ENCODE measurements at places on chromosomes 11 and 22.

DNA sequence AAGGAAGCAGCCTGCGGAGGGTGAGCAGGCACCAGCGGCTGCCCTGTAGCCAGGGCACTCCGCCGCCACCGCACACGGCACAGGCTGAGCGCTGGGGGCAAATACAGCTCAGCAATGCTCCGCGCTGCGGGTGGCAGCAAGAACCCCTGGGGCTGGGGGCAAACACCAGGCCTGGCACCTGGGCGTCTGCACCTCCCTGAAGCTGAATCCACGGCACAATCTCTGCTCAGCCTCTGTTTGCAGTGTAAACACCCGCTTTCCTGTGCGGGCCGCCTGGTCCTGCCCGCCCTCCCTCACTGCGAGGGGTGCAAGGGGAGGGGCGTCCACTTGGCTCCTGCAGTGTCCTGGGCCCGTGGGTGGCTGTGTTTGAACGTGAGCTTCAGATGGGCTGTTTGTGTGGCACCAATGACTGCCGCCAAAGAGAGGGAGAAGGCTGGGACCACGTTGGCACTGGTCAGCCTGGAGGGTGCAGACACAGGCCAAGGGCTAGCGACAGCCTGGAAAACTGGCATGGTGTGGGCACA lies 14.8 kb upstream of the MPPED1 start:
- H3K27ac ChIP-seq: no peak overlapping the region
- no peak overlapping the region for H3K4me3 ChIP-seq
- DNase-seq: no peak
- peaks cover 5% of the 10 kb centered on the region for H3K27me3 ChIP-seq
- H3K36me3 ChIP-seq: no peaks in the 10 kb centered on the region
- no peaks in the 10 kb centered on the region for H3K4me1 ChIP-seq

DNA sequence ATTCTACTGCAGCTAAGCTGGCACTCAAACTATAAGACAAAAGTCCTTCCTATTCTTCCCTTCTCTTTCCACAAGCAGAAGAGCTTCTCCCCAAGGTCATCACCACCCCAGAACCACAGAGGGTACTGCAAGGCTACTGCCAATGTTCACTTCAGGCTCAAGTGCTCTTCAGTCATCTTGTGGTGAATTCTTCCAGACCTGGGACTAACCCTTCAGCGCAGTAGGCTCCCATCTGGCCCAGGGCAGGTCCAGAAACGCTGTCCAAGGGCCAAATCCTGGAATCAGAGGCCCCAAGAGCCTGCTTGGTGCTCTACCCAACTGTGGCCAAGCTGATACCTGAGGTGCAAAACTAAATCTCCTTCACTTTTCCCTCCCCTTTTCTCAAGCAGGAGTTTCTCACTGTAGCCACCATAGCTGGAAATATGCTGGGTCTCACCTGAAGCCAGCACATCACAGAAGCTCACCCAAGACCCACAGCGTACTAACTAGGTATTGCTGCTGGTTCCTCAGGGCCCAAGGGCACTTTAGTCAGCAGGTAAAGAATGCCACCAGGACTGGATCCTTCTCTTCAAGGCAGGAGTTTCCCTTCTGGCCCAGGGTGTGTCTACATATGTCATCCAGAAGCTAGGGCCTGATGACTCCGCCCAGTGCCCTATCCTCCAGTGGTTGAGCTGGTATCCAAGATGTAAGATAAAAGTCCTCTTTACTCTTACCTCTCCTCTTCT lies 27.8 kb downstream of the FCHSD2 start:
- no peak overlapping the region for H3K4me3 ChIP-seq
- no peaks in the 10 kb centered on the region for H3K4me1 ChIP-seq
- H3K36me3 ChIP-seq: no peaks in the 10 kb centered on the region
- DNase-seq: no peak
- H3K27ac ChIP-seq: no peak overlapping the region
- H3K27me3 ChIP-seq: no peaks in the 10 kb centered on the region

DNA sequence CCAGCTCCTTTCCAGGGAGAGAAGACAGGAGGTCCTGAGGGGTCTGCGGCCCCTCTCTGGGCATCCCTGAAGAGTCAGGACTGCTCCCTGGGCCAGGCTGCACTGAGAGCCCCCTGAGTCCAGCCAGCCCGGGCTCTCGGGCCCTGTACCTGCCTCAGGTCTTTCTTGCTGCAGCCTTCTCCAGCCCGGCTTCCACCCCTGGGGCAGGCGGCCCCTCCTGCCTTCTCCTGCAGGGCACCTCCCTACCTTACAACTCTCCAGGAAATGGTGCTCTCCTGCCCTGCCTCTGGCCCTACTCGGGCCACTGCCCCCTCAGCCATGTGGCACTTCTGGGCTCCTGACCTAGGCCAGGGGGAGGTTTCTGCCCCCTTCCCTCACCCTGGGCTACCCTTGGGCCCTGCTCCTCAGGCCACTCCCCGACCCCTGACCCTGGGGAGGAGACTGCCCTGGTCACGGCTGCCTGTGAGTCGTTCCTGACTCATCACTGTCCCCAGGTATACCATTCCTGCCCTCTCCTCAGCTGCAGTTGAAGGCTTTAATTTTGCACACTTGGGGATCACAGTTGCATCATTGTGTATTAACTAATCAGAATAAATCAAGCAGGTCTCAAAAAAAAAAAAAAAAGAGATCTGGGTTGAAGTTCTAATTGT lies 251.1 kb downstream of the NXPE2 start:
- no peak overlapping the region for H3K4me3 ChIP-seq
- no peaks in the 10 kb centered on the region for H3K36me3 ChIP-seq
- no peaks in the 10 kb centered on the region for H3K4me1 ChIP-seq
- H3K27me3 ChIP-seq: no peaks in the 10 kb centered on the region
- DNase-seq: no peak
- H3K27ac ChIP-seq: no peak overlapping the region

- DNase-seq: no peak
- H3K4me3 ChIP-seq: no peak overlapping the region
- H3K27me3 ChIP-seq: peaks cover 30% of the 10 kb centered on the region
- H3K36me3 ChIP-seq: no peaks in the 10 kb centered on the region
Observed at GRCh38 chr22:44276706-44277356, 35.9 kb downstream of the SHISAL1 start.

- H3K27ac ChIP-seq: no peak overlapping the region
- H3K4me1 ChIP-seq: no peaks in the 10 kb centered on the region
- no peaks in the 10 kb centered on the region for H3K27me3 ChIP-seq
- H3K36me3 ChIP-seq: no peaks in the 10 kb centered on the region
- no peak overlapping the region for H3K4me3 ChIP-seq
Observed at GRCh38 chr11:116821050-116821918, 1.8 kb downstream of the APOA4 start.

DNA sequence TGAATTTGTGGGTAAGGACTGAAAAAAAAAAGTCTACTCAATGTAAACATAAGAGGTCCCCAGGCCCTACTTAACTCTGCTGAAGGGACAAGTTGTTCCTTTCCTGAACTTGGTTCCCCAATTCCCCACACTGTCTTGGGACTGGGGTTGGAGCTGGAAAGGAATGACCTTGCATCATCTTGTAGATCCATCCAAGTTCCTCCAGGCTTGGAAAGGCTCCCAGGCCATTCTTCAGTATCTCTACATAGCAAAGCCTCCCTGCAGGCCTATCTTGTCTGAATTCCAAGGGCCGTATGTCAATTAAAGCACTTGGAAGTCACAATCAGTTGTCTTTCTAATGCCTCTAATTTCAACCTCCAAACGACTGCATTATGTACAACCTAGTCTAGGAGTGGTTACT lies 361.2 kb downstream of the TMEM135 start:
- peak overlapping the region; percentile 30 for H3K27ac ChIP-seq
- H3K4me3 ChIP-seq: no peak overlapping the region
- no peaks in the 10 kb centered on the region for H3K4me1 ChIP-seq
- no peaks in the 10 kb centered on the region for H3K36me3 ChIP-seq

- H3K36me3 ChIP-seq: no peaks in the 10 kb centered on the region
- no peak for DNase-seq
- H3K27me3 ChIP-seq: no peaks in the 10 kb centered on the region
- H3K4me3 ChIP-seq: no peak overlapping the region
Observed at GRCh38 chr11:2414616-2415015, 14.1 kb downstream of the TSSC4 start.

DNA sequence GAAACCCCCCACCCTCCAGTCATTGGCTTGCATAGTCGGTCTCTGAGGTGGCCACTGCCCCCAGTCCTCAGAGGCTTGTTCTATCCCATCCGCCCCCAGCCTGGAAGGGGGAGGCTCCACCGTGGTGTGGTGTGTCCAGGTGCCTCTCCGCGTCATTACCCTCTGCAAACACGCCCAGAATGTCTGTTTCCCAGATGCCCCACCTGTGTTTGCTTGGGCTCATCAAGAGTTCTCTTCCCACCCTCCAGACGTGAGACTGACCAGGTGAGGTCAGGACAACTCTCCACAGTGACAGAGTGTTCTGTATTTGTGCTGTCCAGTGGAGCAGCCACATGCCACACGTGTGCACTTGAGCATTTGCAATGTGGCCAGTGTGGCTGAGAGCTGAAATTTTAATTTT lies 24.9 kb downstream of the LRRC10B start:
- no peaks in the 10 kb centered on the region for H3K27me3 ChIP-seq
- H3K4me3 ChIP-seq: no peak overlapping the region
- H3K27ac ChIP-seq: no peak overlapping the region
- H3K4me1 ChIP-seq: no peaks in the 10 kb centered on the region
- H3K36me3 ChIP-seq: no peaks in the 10 kb centered on the region

DNA sequence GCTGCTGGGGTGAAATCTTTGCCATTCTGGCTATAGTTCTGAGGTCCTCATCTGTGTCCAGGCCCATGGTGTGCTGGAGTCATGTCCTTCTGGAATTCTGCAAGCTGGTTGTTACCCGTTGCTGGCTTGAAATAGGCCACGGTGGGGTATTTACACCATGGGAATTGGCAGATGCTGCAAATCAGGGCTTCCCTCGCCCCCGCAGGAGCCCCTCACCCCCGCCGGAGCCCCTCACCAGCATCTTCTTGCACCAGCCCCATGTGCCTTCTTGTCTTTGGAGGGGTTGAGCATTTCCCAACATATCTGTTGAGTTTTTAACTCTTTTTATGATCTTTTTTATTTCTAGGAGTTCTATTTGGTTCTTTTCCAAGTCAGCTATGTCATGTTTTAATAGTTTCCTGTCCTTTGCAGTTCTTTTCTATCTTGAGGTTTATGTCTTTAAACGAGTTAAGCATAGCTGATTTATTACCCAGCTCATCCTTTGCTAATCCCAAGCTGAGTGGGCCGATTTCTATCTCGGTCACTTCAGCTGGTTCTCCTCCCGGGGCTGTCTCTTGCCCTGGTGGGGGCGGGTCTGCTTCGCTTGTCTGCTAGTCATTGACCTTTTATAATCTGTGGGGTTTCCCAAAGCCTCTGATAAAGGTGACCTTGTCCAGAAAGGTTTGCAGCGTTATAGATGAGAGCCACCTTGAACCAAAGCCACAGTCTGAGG lies 17.6 kb downstream of the ANO1 start:
- H3K36me3 ChIP-seq: no peaks in the 10 kb centered on the region
- no peak overlapping the region for H3K4me3 ChIP-seq
- peak overlapping the region; percentile 50 for H3K27ac ChIP-seq
- no peaks in the 10 kb centered on the region for H3K27me3 ChIP-seq
- peaks cover 14% of the 10 kb centered on the region for H3K4me1 ChIP-seq

GRCh38 chr11:18193010-18193409 lies 20.4 kb downstream of the MRGPRX4 start:
- H3K4me3 ChIP-seq: no peak overlapping the region
- no peaks in the 10 kb centered on the region for H3K27me3 ChIP-seq
- DNase-seq: no peak
- H3K36me3 ChIP-seq: no peaks in the 10 kb centered on the region
- H3K4me1 ChIP-seq: no peaks in the 10 kb centered on the region

DNA sequence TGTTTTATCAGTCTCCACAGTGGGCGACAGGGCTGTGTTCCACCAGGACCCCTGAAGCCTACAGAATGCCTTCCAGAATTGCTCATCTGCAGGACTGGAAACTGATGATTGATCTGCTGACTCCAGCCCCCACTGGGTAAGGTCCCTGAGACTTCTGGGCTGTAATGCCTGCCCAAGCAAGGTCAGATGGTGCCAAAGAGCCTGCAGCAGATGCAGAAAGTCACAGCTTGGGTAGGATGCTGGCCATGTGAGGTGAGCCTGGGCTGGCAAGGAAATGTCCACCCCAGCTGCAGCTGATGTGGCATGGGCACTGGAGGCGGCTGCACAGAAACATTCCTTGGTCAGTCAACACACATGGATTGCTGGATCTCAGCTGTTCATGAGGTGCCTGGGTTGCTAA lies 30.9 kb downstream of the LRRC32 start:
- no peaks in the 10 kb centered on the region for H3K36me3 ChIP-seq
- peaks cover 14% of the 10 kb centered on the region for H3K4me1 ChIP-seq
- no peak overlapping the region for H3K4me3 ChIP-seq
- no peak overlapping the region for H3K27ac ChIP-seq

GRCh38 chr11:122791411-122791810 lies 46.9 kb upstream of the CRTAM start:
- H3K27me3 ChIP-seq: no peaks in the 10 kb centered on the region
- no peak overlapping the region for H3K4me3 ChIP-seq
- H3K27ac ChIP-seq: no peak overlapping the region
- no peaks in the 10 kb centered on the region for H3K4me1 ChIP-seq
- DNase-seq: no peak

GRCh38 chr22:41401781-41402648 lies 20.3 kb downstream of the TEF start:
- H3K36me3 ChIP-seq: peaks cover 20% of the 10 kb centered on the region
- no peak overlapping the region for H3K4me3 ChIP-seq
- peak overlapping the region; percentile 83 for H3K27ac ChIP-seq
- no peak for DNase-seq
- no peaks in the 10 kb centered on the region for H3K27me3 ChIP-seq

DNA sequence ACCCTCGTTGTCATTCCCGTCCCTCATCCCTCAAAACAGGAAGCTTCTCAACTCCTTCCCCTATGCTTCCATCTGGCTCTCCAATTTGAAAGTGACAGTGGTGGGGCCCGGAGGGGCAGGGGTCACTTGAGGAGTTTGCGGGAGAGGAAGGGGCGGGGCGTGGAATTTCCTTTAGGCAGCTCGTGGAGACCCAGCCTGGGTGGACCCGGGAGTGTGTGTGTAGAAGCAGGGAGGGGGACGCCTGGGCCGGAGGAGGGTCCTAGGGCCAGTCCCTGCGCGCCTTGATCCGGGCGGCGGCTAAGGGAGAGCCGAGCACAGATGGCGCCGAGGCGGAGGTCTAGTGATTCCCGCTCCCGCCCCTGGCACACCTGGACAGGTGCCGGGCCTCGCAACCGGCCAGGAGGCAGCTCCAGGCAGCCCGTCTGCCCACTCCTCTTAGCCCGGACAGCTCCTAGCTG lies 7.8 kb upstream of the PAX6 start:
- no peak overlapping the region for H3K4me3 ChIP-seq
- no peaks in the 10 kb centered on the region for H3K36me3 ChIP-seq
- peaks cover 34% of the 10 kb centered on the region for H3K4me1 ChIP-seq

GRCh38 chr11:113251281-113251680 lies 63.1 kb upstream of the TTC12 start:
- no peaks in the 10 kb centered on the region for H3K36me3 ChIP-seq
- DNase-seq: no peak
- H3K27ac ChIP-seq: no peak overlapping the region
- no peak overlapping the region for H3K4me3 ChIP-seq

Data from gastrocnemius medialis (tissue), 4 donors.